ENCODE measurements at places on chromosomes 12 and 14. TPM values are rescaled to one million over a fixed set of nuclear protein-coding genes. Genes with fewer than 3 reads are reported as not detected.

DNA sequence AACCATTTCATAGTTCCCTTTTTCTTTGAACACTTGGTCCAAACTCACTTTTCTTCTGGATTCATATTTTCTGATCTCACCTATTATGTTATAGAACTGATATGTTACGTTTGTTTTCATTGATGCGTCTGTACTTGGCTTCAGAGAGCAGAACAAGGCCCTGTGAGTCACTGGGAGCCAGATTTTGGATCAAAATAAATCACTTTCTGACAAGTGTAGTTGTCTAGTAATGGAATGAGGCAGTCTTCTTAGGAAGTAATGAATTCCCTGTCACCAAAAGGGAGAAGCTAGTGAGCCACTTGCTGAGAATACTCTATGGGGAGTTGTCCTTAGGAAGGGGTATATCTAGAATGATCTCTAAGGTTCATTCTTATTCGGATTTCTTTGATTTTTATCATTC is 10.2 kb downstream of the BICD1 start:
- DNase-seq = no peak

DNA sequence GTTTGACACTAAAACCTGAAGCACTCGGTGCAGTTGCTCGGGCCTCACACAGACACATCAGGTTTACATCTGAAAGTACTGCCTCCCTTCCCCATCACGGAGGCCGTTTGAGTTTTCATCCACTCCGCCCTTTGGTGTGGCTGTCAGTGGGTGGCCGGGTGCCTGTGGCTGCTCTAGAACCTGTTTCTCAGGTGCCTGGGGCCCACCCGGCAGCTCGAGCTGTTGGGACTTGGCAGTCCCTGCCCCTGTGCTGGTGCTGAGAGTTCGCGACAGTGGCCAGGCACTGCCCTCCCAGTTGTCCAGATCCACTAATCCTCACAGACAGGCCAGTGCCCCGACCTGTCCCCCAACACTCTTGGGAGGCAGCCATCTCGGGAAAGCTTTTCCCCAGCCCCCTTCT is 22.4 kb downstream of the XRCC3 start:
- no peak for DNase-seq

DNA sequence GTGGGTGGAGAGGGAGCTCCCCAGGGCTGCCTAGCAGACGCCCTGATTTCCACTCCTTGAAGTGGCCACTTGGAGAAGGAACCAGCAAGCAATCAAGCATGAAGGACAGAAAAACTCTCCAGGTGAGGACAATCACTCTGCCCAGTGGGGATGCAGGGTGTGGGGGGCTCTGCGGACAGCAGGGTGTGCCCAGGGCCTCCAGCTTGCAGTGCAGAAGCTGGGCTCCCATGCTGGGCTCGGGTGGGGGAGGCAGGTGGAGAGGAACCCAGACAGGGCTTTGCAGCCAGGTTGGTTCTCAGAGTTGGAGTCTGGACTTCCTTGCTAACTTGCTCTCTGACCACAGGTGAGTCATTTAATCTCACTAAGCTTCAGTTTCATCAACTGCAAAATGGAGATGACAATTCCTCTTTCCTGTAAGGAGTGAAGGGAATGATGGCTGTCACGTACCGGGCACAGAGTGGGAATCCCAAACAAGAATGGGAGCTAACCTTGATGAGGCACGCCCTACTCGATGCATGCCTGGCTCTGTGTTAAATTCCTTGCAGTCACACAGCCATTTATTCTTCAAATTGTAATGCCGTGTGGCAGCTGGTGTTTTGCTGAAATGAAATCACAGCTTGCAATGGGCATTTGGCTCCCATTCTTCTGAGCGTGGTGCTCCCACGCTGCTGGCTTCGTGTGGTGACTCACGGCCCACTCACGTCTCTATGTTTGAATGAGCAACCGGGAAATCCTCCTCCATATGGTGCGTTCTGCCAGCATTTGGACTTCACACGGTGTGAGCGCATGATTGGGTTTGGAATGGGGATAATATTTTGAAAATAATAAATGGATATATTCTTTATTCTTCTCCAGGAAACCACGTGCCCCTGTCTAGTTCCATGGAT is 75.2 kb downstream of the PRIMA1 start:
- peak; percentile 34 for DNase-seq

- no peak for DNase-seq
These were observed 83.4 kb downstream of the PDZRN4 start for GRCh38 chr12:41271489-41271888.

DNA sequence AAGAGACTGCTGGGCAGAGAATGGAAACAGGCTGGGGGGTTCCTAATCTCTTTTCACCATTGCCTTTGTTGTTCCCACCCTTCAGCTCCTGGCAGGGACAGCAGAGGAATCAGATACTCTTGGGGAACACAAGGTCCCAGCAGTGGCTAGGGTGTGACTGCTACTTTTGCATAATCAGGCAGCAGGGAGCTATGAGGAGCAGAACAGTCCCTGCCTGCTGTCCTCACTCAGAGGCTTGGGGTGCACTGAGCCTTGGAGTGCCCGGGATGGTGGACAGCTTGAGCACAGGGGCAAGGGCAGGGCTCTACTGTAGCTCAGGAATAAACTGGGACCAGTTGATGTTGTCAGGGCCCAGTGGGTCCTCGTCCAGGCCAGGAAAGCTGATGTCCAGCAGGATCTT is 1.5 kb upstream of the TEX52 start:
- DNase-seq = no peak

DNA sequence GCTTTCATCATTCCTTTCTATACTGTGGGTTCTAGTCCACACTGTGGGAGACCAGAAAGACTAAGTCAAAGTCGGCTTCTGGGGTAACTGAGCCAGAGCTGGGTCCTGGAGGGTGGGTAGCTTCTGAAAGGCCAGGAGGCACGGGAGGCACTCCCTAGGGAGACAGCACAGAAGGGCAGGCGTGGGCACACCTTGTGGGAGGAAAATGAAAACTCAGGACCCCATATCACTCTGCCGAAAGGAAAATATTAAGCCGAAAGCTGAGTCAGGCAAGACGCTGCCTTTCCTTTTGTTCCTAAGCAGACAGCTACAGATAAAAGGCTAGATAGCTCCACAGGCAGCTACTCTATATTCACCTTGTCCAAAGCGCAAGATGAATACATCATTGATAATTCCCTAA is 20.7 kb downstream of the ANO2 start:
- no peak for DNase-seq

GRCh38 chr12:53618275-53618674 is 7.9 kb downstream of the ATF7 start:
- DNase-seq = no peak

- DNase-seq = no peak
These were observed 256.3 kb downstream of the NTF3 start for GRCh38 chr12:5688226-5688625.

- DNase-seq = no peak
These were observed 4.6 kb downstream of the FOXN4 start for GRCh38 chr12:109304485-109304884.

DNA sequence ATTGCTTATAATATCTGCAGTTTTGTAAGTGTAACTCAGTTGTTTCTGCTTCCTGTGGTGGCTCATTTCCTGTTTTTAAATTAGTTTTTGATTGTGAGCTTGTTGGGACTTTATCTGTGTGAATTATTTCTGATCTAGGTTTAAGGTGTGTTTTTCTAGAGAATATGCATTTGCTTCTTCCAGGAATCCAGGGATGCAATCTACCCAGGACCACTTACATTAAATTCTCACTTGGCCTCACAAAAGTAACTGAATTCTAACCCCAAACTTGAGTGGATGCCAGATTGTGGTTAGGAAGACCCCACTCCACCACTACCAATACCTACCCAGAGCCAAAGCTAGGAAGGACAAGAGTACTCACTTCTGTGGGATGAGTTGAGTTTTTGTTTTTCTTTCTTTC is 11.9 kb downstream of the STYX start:
- DNase-seq = no peak

DNA sequence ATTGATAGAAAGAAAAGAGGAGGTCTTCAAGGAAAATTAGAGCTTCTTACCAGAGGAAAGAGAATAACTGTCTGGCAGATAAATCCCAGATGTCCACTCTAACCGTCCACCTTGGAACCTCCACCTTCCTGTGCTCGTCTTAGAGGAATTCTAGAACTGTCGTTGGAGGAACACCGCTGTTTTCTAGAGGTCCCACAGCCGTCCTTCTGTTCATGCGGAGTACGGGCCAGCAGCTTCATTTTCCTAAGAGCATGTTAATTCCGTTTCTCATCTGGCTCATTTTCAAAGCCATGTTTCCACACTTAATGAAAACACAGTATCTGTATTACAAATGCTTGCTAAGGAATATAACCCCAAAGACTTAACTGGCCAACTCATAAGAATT is 107.9 kb upstream of the ESRRB start:
- DNase-seq = no peak

GRCh38 chr14:55731881-55732498 is 152.0 kb downstream of the KTN1 start:
- DNase-seq = no peak

DNA sequence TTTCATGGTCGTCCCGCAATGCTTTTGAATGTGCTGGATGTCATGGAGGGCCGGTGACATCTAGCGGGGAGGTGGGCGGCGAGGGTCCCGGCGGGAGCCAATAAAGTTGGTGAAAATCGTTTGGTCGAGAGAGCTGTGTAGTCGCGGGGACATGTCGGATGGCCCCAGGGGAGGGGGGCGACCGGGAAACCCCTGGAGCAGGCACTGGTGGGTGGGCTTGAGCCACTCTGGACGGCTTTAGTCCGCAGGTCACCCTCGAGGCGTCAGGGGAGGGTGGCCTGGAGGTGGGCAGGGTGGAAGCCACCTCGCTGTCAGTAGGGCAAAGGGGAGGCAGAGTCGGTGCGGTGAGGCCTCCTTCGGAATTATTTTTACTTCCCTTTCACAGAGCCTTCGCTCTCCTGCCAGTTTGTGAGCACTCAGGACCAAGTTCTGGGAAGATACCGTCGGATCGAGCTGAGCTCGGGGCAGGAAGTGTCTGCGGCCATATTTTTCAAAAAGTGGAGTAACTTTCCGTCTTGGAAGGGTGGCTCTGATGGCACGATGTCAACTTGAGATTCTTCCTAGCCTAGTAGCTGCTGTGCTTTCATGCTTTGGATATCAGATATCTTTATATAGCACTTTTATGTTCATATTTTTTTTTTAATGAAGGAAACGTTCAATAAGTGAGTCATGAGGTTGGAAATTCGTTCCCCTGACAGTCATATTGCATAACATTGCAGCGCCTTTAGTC is 28.2 kb downstream of the WBP11 start:
- peak; percentile 23 for DNase-seq

DNA sequence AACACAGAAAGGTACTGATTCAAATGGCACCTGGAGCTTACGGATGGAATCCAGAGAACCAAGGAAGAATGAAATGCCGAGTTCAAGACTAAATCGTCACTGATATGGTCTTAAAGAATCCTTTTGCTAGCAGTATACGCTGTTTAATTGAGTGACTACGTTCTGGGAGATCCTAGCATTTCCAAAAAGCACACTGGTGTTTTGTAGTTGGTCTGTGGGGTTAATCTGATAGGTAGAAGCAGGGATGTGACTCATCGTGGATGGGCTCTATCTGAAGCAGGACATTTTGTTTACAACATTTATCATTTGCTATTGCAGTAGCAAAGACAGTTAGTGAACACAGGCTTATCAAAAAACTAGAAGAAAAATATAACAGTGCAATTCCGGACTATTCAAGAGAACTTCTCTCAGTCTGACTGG is 169.2 kb upstream of the HMGA2 start:
- DNase-seq = no peak

TMBIM4 gene
- total RNA-seq = 137 TPM

TXNDC16 gene
- 5.2 TPM for total RNA-seq

CCDC38 gene
- total RNA-seq = not detected

TPH2 gene
- total RNA-seq = not detected

KCNH3 gene
- 0.84 TPM for total RNA-seq

MAP4K5 gene
- 96.3 TPM for total RNA-seq
